Activated CD4-positive, alpha-beta memory T cell treated with anti-CD3 and anti-CD28 coated beads for 36 hours (primary cell): ENCODE measurements at places on chromosomes 2 and 18.

- no peak overlapping the region for H3K4me3 ChIP-seq
- H3K36me3 ChIP-seq = peaks cover 5% of the 10 kb centered on the region
- H3K27ac ChIP-seq = no peak overlapping the region
- no peaks in the 10 kb centered on the region for H3K4me1 ChIP-seq
These were observed 13.2 kb upstream of the RRM2 start for GRCh38 chr2:10109311-10109710.

DNA sequence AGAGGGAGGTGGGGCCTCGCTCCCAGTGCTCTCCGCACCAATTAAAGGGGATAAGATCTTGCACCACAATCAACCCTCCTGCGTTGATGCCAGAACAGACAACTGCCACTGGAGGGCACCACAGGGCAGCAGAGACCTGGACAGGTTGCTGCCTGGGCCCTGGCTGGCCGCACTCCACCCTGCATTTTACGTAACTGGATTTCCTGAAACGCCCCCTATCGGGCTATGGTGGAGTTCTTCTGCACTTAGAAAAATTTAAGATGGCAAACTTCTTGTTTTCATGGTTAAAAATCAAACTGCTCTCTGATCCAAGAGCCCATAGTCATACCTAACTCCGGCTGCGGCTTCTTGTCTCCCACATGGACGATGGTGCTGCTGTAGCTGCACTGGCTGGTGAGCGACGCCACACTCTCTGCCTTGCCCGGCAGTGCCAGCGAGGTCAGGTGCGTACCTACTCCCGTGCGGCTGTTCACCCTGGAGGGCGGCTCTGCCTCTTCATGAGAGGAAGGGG is 16.8 kb upstream of the HES6 start:
- no peaks in the 10 kb centered on the region for H3K27me3 ChIP-seq
- H3K4me3 ChIP-seq = no peak overlapping the region
- H3K36me3 ChIP-seq = no peaks in the 10 kb centered on the region
- H3K4me1 ChIP-seq = peaks cover 4% of the 10 kb centered on the region

GRCh38 chr2:157349949-157350515 is 24.4 kb upstream of the ERMN start:
- H3K27ac ChIP-seq = no peak overlapping the region
- no peak for DNase-seq
- H3K27me3 ChIP-seq = no peaks in the 10 kb centered on the region

- H3K27me3 ChIP-seq = no peaks in the 10 kb centered on the region
- no peaks in the 10 kb centered on the region for H3K36me3 ChIP-seq
- peak; percentile 34 for DNase-seq
- H3K4me1 ChIP-seq = peaks cover 38% of the 10 kb centered on the region
- H3K27ac ChIP-seq = peak overlapping the region; percentile 91
- H3K4me3 ChIP-seq = peak overlapping the region; percentile 97
These were observed 359 bp downstream of the TGFBRAP1 start for GRCh38 chr2:105329197-105329554.

- no peak overlapping the region for H3K27ac ChIP-seq
- no peaks in the 10 kb centered on the region for H3K27me3 ChIP-seq
- H3K4me3 ChIP-seq = no peak overlapping the region
These were observed 45.3 kb upstream of the PDK1 start for GRCh38 chr2:172510548-172510947.

GRCh38 chr2:37391711-37392110 is 47.3 kb downstream of the QPCT start:
- no peak overlapping the region for H3K4me3 ChIP-seq
- peaks cover 13% of the 10 kb centered on the region for H3K4me1 ChIP-seq
- no peak for DNase-seq
- H3K36me3 ChIP-seq = no peaks in the 10 kb centered on the region

DNA sequence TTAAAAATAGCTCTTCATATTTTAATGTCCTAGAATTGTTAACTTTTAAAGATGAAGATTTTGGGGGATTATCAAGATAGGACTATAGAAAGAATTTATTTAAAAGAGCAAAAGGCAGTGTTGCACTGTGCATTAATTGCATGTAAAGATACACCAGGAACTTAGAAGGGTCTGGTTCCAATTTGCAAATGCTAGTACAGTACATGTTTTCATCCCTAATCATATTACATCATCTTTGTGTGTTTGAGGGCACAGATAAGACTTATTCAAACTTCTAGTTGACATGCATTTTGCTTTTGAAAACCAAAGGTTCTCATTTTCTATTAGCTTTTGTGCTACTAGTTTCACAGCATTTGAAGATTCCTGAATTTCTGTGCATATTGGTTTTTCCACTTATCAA is 231.7 kb upstream of the LYPD1 start:
- no peak overlapping the region for H3K27ac ChIP-seq
- no peaks in the 10 kb centered on the region for H3K36me3 ChIP-seq
- DNase-seq = no peak
- H3K4me1 ChIP-seq = no peaks in the 10 kb centered on the region
- no peaks in the 10 kb centered on the region for H3K27me3 ChIP-seq
- H3K4me3 ChIP-seq = no peak overlapping the region

DNA sequence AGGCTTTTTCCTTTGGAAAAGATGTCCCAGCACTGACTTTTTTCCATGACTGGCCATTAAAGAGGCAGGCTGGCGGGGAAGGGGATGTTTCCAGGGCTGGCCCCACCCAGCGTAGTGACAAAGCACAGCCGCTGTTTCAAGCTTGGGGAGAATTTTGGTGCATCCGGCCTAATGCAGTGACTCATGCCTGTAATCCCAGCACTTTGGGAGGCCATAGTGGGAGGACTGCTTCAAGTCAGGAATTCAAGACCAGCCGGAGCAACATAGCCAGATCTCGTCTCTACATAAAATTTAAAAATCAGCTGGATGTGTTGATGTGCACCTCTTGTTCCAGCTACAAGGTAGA is 78.0 kb upstream of the SH3BP4 start:
- no peaks in the 10 kb centered on the region for H3K4me1 ChIP-seq
- H3K4me3 ChIP-seq = no peak overlapping the region
- no peak for DNase-seq
- peaks cover 3% of the 10 kb centered on the region for H3K27me3 ChIP-seq
- H3K36me3 ChIP-seq = no peaks in the 10 kb centered on the region
- H3K27ac ChIP-seq = no peak overlapping the region

DNA sequence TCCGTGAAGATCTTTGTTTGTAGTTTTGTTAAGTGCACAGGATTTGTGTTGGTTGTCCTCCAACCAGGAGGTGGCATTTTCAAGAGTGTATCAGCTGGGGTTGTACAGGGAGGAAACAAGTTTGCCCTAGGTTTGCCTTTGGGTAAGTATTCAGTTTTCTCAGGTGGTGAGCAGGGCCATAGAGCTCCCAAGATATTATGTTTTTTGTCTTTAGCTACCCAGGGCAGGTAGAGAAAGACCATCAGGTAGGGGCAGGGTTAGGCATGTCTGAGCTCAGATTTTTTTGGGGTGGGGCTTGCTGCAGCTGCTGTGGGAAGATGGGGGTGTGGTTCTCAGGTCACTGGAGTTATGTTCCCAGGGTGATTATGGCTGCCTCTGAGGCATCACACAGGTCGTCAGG is 191.6 kb downstream of the DCDC2C start:
- H3K27ac ChIP-seq = no peak overlapping the region
- no peaks in the 10 kb centered on the region for H3K36me3 ChIP-seq
- H3K4me1 ChIP-seq = no peaks in the 10 kb centered on the region
- H3K4me3 ChIP-seq = no peak overlapping the region

- no peaks in the 10 kb centered on the region for H3K27me3 ChIP-seq
- H3K27ac ChIP-seq = no peak overlapping the region
- H3K36me3 ChIP-seq = no peaks in the 10 kb centered on the region
- DNase-seq = no peak
These were observed 227.9 kb downstream of the TCF4 start for GRCh38 chr18:55360061-55360460.

GRCh38 chr2:173708806-173709205 is 256.4 kb downstream of the SP3 start:
- DNase-seq = no peak
- H3K27ac ChIP-seq = no peak overlapping the region
- H3K4me3 ChIP-seq = no peak overlapping the region
- H3K4me1 ChIP-seq = no peaks in the 10 kb centered on the region
- peaks cover 1% of the 10 kb centered on the region for H3K27me3 ChIP-seq

- no peak overlapping the region for H3K27ac ChIP-seq
- no peak overlapping the region for H3K4me3 ChIP-seq
- no peaks in the 10 kb centered on the region for H3K27me3 ChIP-seq
- DNase-seq = no peak
- peaks cover 19% of the 10 kb centered on the region for H3K36me3 ChIP-seq
These were observed 41.4 kb upstream of the RNU4ATAC start for GRCh38 chr2:121489284-121489683.

DNA sequence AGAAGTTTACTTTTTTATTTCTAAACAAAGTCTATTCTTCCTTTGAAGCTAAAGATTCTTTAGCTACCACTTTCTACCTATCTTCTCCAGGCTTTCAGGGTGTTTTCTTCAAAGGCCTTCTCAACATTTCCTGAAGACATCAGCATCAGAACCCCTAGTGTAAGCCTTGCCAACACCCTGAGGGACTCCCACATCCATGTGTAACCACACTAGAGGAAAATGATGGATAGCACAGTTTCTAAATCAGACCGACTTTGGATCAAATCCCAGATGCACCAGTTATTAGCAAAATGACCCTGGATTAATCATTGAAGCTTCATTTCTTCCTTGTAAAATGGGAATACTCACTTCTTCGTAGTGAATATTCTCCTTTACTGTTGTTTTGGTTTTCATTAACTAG is 4.7 kb upstream of the TTN start:
- H3K4me3 ChIP-seq = no peak overlapping the region
- DNase-seq = no peak
- H3K27ac ChIP-seq = no peak overlapping the region
- peaks cover 1% of the 10 kb centered on the region for H3K36me3 ChIP-seq
- H3K27me3 ChIP-seq = no peaks in the 10 kb centered on the region

- no peak overlapping the region for H3K27ac ChIP-seq
- H3K4me3 ChIP-seq = no peak overlapping the region
- no peaks in the 10 kb centered on the region for H3K27me3 ChIP-seq
- DNase-seq = no peak
- H3K4me1 ChIP-seq = no peaks in the 10 kb centered on the region
- no peaks in the 10 kb centered on the region for H3K36me3 ChIP-seq
These were observed 267.5 kb downstream of the PIK3C3 start for GRCh38 chr18:42222557-42222956.

GRCh38 chr2:239893236-239893515 is 132.0 kb downstream of the NDUFA10 start:
- no peak for DNase-seq
- peaks cover 6% of the 10 kb centered on the region for H3K27me3 ChIP-seq
- H3K4me1 ChIP-seq = no peaks in the 10 kb centered on the region
- H3K36me3 ChIP-seq = no peaks in the 10 kb centered on the region
- no peak overlapping the region for H3K4me3 ChIP-seq

GRCh38 chr2:20186078-20186854 is 38.7 kb downstream of the SDC1 start:
- DNase-seq = no peak
- no peaks in the 10 kb centered on the region for H3K27me3 ChIP-seq
- no peak overlapping the region for H3K4me3 ChIP-seq
- no peak overlapping the region for H3K27ac ChIP-seq

DNA sequence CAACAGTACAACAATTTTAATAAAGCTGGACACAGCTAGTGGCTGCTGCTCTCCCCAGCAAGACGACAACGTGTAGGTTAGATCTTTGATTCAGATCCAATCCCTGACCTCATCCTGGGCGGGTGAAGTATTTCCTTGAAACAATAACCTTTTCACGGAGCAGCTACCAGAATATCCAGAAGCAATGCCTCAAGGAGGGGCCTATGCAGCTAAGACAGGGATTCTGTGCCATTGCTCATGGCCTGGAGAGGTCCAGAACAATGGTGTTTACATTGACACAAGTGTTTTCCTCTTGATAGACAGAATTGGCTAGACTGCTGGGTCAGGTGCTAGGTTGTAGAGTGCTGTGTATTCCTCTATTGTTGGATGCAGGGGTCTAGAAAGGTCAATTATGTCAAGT is 520.1 kb downstream of the BCL11A start:
- no peak overlapping the region for H3K4me3 ChIP-seq
- H3K36me3 ChIP-seq = no peaks in the 10 kb centered on the region
- DNase-seq = no peak
- no peaks in the 10 kb centered on the region for H3K4me1 ChIP-seq

DNA sequence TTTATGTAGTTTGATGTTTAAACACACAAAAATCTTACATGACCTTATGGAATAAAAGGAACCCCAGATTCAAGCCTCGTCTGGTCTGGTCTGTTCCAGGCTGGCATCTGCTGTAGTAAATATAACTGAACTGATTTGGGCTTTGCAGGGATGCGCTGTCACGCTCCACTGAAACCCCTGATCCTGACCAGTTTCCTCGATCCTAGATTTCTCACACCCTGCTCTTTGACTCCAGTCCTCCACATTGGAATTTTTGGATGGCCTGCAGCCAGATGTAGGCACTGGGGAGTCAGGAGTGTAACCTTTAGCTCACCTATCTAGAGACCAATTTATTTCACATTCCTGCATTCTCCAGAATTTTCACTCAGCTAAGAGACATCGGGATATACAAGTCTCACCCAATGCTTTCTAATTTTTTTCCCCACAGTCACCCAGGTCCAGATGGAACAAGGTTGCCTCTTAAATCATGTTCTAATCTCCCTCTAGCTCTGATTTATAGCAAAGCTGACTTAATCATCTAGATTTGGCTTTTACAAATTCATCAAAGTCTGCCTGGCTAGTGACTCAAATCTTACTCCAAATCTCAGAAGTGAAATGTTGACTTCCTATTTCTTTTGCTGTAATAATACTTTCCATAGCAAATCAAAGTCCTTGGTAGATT is 219.6 kb downstream of the CD226 start:
- H3K4me1 ChIP-seq = peaks cover 4% of the 10 kb centered on the region
- no peak overlapping the region for H3K4me3 ChIP-seq
- no peaks in the 10 kb centered on the region for H3K27me3 ChIP-seq
- H3K27ac ChIP-seq = no peak overlapping the region

- no peaks in the 10 kb centered on the region for H3K36me3 ChIP-seq
- H3K27me3 ChIP-seq = no peaks in the 10 kb centered on the region
- DNase-seq = no peak
- no peaks in the 10 kb centered on the region for H3K4me1 ChIP-seq
These were observed 295.4 kb upstream of the SPRED2 start for GRCh38 chr2:65727816-65728215.

- H3K4me3 ChIP-seq = no peak overlapping the region
- no peak overlapping the region for H3K27ac ChIP-seq
- DNase-seq = no peak
- no peaks in the 10 kb centered on the region for H3K36me3 ChIP-seq
- H3K27me3 ChIP-seq = no peaks in the 10 kb centered on the region
- H3K4me1 ChIP-seq = peaks cover 4% of the 10 kb centered on the region
These were observed 147.2 kb downstream of the MBP start for GRCh38 chr18:76985156-76985950.

- H3K27me3 ChIP-seq = no peaks in the 10 kb centered on the region
- peaks cover 25% of the 10 kb centered on the region for H3K4me1 ChIP-seq
- H3K4me3 ChIP-seq = no peak overlapping the region
- peaks cover 47% of the 10 kb centered on the region for H3K36me3 ChIP-seq
- DNase-seq = no peak
These were observed 66.6 kb downstream of the ABCG8 start for GRCh38 chr2:43905371-43905803.

- no peaks in the 10 kb centered on the region for H3K4me1 ChIP-seq
- no peak overlapping the region for H3K4me3 ChIP-seq
- H3K36me3 ChIP-seq = no peaks in the 10 kb centered on the region
- no peaks in the 10 kb centered on the region for H3K27me3 ChIP-seq
These were observed 247.7 kb upstream of the CCDC68 start for GRCh38 chr18:55206927-55207326.

- H3K27me3 ChIP-seq = no peaks in the 10 kb centered on the region
- no peaks in the 10 kb centered on the region for H3K4me1 ChIP-seq
- H3K4me3 ChIP-seq = no peak overlapping the region
- H3K27ac ChIP-seq = no peak overlapping the region
- no peak for DNase-seq
These were observed 21.4 kb upstream of the MTA3 start for GRCh38 chr2:42547014-42547413.

GRCh38 chr2:72803626-72804320 is 22.1 kb downstream of the EXOC6B start:
- DNase-seq = no peak
- no peaks in the 10 kb centered on the region for H3K27me3 ChIP-seq
- H3K4me3 ChIP-seq = no peak overlapping the region
